ENCODE measurements at places on chromosomes 12 and 14.

- no peak for DNase-seq
Observed at GRCh38 chr12:30026621-30027234, 243.0 kb upstream of the TMTC1 start.

- no peak for DNase-seq
Observed at GRCh38 chr12:22702690-22703089, 77.7 kb downstream of the ETNK1 start.

DNA sequence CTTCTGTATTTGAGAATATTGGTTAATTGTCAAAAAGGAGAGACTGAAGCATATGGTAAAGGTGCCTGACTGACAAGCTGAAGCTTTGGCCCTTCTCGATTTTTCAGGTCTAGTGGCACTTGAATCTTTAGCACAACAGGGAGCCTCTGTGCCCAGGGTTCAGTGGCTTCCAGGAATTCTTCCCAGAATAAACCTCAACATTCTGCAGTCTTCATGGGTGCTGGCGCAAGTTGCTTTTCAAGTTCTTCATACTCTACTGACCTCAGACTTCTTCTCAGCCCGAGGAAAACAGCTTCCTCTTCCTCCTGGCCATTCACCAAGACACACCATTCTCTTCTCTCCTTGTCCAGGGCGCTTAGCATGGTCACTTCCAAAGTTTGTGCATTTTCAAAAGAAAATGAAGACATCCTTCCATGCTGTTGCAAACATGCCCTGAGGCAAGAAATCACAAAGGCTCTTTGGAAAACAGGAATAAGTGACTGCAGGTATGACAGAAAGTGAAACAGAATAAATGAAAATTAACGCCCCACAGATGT is 89.9 kb downstream of the MGST1 start:
- no peak for DNase-seq

DNA sequence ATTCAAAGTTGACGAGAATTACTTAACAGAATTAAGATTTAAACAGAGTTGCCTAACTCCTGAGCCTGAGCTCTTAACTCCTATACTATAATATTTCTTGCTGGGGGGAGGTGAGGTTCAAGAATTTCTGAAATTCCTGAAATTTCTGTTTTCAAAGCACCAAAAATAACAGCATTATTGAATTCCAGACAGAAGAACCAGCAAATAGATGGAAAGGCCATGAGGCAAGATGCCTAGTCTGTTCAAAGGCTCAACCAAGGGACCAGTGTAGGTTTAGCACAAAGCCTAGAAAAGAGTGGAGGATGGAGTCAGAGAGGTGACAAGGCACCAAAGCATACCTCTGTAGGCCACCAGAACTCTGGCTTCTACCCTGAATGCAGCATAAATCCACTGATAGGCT is 76.4 kb downstream of the PPP1R12A start:
- DNase-seq, result no peak

DNA sequence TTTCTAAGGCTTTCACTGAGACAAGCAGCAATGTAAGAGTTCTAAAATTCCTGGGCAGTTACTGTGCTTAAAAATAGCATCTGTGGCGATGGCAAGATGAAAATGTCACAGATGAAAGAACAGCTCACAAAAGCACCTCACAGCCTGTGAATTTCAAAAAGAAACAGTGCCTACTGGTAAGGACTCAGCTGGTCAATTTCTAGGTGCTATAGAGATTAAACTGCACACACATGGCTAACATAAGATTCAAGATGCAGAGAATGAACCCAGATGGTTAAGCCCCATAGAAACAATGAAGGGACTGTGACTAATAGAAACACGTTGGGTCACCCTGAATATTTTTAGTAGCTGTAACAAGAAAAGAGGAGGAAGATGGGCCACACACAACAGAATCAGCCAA is 12.0 kb upstream of the IL26 start:
- no peak for DNase-seq

GRCh38 chr14:106657460-106657859 is 1131.1 kb downstream of the TMEM121 start:
- peak; percentile 74 for DNase-seq

Data from activated CD4-positive, alpha-beta T cell treated with anti-CD3 and anti-CD28 coated beads for 48 hours (primary cell).